NCI-H1417 (cell line): ENCODE measurements at places on chromosomes 3 and 15.
A peak's percentile ranks its signal among the peaks of the same experiment; 100 is the strongest.

GRCh38 chr3:122671553-122671952, 9.1 kb upstream of the PARP14 start:
- DNase-seq = peak; percentile 51

GRCh38 chr15:33443708-33444107, 132.9 kb downstream of the RYR3 start:
- peak; percentile 7 for DNase-seq

- DNase-seq = no peak
These were observed 347.2 kb upstream of the TPRG1 start for GRCh38 chr3:188824566-188824965.

DNA sequence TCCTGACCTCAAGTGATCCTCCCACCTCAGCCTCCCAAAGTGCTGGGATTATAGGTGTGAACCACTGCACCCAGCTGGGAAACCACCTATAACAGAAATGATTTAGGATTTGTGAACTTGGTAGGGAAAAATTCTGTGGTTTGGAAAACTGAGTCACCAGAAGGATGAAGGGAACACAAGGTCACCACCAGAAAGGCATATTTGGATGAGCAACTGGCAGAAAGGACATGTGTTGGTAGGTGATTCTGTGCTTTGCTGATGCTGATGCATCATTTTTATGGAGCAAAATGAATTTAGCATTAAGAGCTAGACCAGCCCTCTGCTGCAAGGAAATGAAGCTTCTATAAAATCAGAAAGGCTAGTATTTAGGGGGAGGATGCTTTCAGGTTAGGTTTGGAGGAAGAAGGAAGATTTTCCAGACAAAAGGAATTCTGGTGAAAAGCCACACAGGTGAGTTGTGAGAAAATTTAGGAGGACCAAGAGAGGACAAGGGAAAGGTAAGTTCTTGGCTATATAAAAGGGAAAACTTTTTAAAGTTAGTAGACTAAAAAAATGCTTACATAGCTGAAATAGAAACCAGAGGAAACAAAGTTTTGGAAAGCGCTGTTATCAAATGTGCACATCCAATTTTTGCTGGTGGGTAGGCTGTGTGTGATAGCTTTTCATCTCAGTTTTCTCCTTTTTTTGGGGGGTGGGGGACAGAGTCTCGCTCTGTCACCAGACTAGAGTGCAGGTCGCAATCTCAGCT, 3.6 kb downstream of the PXK start:
- no peak for DNase-seq

- no peak for DNase-seq
These were observed 44.7 kb upstream of the PLCL2 start for GRCh38 chr3:16840101-16840424.

DNA sequence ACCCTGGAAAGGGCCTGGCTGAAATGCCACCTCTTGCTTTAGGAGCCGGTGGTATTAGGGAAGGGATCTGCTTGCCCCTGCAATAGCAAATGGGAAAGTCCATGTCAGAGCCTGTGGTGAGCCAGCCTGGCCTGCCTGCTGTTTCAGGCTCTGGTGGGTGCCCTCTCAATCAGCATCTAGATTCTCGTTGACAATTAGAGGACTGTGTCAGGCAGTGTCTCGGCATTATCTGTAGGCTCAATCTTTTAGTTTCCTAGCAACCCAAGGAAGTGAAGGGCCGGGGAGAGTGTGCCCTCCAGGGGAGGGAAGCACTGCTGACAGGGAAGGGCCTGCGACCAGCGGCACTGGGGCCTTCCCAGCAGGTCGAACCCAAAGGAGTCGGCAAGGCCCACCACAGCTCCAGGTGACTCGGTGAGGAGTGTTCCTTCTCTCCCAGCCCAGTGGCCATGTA, 42.1 kb downstream of the TLE3 start:
- peak; percentile 23 for DNase-seq

DNA sequence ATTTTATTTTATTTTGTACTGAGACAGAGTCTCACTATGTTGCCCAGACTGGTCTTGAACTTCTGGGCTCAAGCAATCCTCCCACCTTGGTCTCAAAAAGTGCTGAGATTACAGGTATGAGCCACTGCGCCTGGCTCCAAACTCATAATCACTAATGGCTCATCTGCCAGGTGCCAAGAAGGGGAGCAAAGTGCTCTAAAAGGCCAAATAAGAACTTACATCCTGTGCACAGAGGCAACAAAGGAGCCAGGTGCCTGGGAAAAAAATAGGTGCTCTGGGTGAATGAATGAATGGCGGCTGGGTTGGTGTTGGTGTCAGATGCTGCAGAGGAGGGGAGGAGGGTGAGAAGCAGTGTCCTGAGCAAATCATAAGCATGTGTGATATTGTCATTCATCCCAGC, 25.9 kb upstream of the ADAMTS7 start:
- no peak for DNase-seq

DNA sequence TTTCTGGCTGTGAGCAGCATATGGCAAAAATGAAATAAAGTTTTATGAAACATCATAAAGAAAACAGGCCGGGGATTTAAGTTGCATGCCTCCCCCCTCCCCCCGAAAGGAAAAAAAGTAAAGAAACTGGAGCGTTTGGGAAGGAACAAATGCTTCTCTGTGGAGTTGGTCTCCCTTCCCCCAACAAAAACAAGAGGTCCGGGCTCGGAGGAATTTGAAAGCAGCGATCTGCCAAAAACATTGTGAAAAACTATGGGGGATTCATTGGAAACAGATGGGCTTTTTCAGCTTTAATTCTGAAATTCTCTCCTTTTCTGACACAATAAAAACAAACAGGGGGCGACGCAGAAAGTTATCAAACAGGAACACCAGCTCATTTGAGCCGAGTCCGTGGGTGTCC, 17.0 kb downstream of the RGMA start:
- no peak for DNase-seq

- DNase-seq = no peak
These were observed 18.1 kb upstream of the LEKR1 start for GRCh38 chr3:156808025-156808424.

- no peak for DNase-seq
These were observed 17.0 kb upstream of the PCSK6 start for GRCh38 chr15:101506491-101506890.

DNA sequence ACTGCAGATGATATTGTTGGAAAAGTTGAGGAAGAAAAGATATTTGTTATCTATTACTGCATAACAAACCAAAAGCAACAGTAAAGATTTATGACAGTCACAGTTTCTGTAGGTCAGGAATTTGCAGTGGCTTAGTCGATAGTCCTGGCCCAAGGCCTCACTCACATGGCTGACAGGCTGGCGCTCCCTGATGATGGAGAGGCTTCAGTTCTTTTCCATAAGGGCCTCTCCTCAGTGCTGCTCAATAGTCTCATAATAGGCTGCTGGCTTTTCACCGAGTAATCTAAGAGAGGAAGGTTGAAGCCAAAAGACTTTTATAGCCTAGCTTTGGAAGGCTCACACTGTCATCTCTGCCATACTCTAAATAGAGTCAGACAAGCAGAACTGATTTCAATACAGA, 17.7 kb downstream of the IREB2 start:
- DNase-seq = peak; percentile 7

GRCh38 chr15:99439524-99439835, 126.3 kb upstream of the MEF2A start:
- no peak for DNase-seq

GRCh38 chr15:98874370-98874769, 133.2 kb downstream of the PGPEP1L start:
- DNase-seq = no peak

GRCh38 chr15:58555162-58556027, 123.6 kb downstream of the LIPC start:
- DNase-seq = no peak

GRCh38 chr3:175163686-175164085, 304.6 kb downstream of the NAALADL2 start:
- DNase-seq = peak; percentile 94

- no peak for DNase-seq
These were observed 70.4 kb upstream of the OXTR start for GRCh38 chr3:8839607-8840325.

DNA sequence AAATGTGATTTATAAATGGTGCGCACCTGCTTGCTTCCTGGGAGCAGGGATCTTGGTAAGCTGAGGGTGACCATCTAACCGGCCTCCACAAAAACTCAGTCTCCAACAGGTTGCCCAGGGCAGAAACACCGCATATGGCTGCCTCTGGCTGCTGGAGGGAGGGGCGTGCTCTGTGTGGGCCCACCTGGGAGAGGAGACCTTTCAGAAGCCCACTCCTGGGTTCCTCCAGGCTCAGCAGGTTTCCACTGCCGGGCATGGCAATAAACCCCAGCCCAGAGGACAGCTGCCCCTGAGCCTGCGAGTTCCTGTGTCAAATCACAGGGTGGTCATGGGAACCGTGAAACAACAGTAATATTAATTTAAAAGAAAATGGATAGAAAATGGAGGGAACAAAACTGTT, 85.6 kb downstream of the OCA2 start:
- no peak for DNase-seq

DNA sequence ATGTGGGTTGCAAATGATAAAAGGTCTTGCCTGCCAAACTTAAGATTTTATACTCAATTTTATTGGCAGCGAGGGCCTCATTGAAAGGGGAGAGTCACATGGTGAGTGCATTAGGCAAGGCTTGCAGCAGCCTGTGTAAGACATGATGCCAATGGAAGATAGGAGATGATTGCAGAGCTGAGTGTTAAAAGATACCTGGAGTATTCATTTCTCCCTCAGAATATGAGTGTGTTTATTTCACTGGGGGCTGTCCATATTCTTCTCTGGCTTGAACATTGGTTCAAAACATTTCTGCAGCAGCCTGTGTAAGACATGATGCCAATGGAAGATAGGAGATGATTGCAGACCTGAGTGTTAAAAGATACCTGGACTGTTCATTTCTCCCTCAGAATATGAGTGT, 165.2 kb upstream of the NUDT16 start:
- no peak for DNase-seq

DNA sequence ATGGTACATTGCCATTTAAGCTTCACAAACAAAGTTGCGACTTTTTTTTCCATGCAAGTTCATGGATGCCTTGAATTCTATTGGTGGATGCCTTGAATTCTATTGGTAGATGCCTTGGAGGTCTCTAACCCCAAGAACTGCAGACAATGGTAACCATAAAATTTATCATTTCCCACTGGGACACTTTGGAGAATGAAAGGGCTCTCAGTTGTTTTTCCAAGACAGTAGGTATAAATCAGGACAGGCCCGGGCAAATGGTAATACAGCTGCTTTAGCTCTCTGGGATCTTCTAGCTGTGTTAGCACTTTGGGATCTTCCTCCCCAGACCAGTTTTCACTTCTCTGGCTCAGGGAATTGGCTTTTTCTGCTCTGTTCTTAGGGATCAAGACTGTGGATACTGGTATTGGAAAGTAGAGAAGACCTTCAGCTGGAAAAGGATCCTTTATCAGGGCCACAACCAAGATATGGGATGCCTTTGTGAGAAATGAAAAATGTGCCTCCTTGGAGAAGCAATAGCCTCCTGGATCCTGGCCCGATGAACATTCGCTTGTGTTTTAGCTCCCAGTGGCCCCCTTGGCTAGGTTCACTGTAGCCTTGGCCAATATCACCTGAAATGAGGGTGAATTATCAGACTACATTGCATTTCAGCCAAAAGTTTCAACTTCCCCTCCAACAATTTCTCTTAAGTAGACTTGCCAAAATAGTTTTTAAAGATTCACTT, 8.3 kb downstream of the LRRC3B start:
- no peak for DNase-seq

- no peak for DNase-seq
These were observed 10.9 kb downstream of the PXYLP1 start for GRCh38 chr3:141242377-141243092.

DNA sequence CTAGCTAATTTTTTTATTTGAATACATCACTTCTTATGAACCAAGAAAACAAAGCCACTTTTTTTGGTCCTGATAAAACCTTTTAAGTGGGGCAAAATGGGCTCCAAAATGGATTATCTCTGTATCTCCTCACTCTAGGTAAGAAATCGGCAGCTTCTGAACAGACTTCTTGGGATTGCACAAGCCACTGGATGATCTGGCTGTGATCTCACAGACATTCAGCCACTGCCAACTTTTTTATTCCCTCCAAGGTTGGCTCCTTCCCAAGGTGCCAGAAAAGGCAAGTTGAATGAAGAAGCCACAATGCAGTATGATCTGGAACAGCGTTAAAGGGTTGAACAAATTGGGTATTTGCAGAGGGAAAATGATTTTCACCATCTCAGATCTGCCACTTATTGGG, 73.2 kb downstream of the PRICKLE2 start:
- no peak for DNase-seq

GRCh38 chr15:97718509-97718908, 242.0 kb upstream of the ARRDC4 start:
- no peak for DNase-seq

GRCh38 chr3:122988508-122988907, 39.1 kb downstream of the SEMA5B start:
- no peak for DNase-seq

DNA sequence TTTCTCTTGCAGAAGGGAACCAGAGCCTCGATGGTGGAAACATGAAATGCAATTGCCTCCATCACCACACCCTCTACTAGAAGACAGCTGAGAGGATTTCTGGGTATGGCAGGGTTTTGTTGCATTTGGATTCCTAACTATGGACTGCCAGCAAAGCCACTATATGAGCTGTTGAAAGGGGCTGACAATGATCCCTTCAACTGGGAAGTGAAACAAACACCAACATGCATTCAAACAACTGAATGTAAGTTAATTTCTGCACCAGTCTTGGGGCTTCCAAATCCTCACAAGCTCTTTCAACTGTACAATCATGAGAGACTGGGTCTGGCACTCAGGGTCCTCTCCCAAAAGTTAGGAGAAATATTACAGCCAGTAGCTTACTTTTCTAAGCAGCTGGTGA, 116.7 kb upstream of the PLCL2 start:
- DNase-seq = no peak

- DNase-seq = no peak
These were observed 5.0 kb upstream of the IL17RE start for GRCh38 chr3:9897408-9898372.

DNA sequence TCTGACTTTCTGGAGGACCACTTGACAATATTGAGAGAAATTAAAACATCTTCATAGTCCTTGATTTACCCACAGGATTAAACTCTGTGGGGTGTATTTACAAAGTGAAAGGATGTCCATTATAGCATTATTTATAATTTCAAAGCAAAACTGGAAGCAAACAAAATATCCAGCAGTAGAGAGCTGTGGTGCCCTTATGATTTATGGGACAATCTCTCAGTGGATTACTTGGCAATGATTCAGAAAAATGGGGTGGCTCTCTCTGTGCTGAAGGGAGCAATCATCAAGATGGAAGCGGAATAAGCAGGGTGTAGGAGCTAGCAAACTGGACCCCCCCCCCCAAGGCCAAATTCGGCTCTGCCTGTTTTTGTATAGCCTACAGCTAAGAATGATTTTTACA, 9.0 kb downstream of the PPCDC start:
- DNase-seq = peak; percentile 25

- DNase-seq = peak; percentile 41
These were observed 110.6 kb downstream of the XXYLT1 start for GRCh38 chr3:195160257-195160898.

GRCh38 chr15:29449136-29449535, 179.5 kb upstream of the NSMCE3 start:
- DNase-seq = no peak

- DNase-seq = no peak
These were observed 422.2 kb downstream of the GBE1 start for GRCh38 chr3:81339040-81339845.
